ENCODE measurements at places on chromosomes 12 and 14. TPM values are rescaled to one million over a fixed set of nuclear protein-coding genes. Genes with fewer than 3 reads are reported as not detected.

The KRT77 gene
- total RNA-seq, result not detected

The TAS2R7 gene
- total RNA-seq, result not detected

The RNF212B gene
- total RNA-seq, result not detected

The B4GALNT3 gene
- 0.49 TPM for total RNA-seq

The KRT83 gene
- total RNA-seq, result 6.0 TPM

The PAX9 gene
- 2.0 TPM for total RNA-seq

The LRRC9 gene
- not detected for total RNA-seq

The DENND5B gene
- 12.7 TPM for total RNA-seq

The OR6C68 gene
- total RNA-seq, result not detected

The ACSM4 gene
- not detected for total RNA-seq

The MON2 gene
- total RNA-seq, result 15.4 TPM

The GLIPR1L1 gene
- total RNA-seq, result not detected

The EXOC3L4 gene
- 1.4 TPM for total RNA-seq

The PRKD1 gene
- total RNA-seq, result 2.2 TPM

The SAMD15 gene
- total RNA-seq, result 1.9 TPM

The NTN4 gene
- 48.9 TPM for total RNA-seq

The SBNO1 gene
- total RNA-seq, result 28.0 TPM

The DTX1 gene
- total RNA-seq, result 0.42 TPM

The SERPINA1 gene
- total RNA-seq, result 0.80 TPM

The CTSG gene
- not detected for total RNA-seq

The PPP1R3E gene
- total RNA-seq, result 2.8 TPM

The HOXC12 gene
- total RNA-seq, result not detected

The OAS1 gene
- total RNA-seq, result 29.0 TPM

The NEDD8 gene
- total RNA-seq, result 450 TPM

The MIP gene
- total RNA-seq, result 0.24 TPM

The RIMKLB gene
- total RNA-seq, result 22.9 TPM

The LRFN5 gene
- total RNA-seq, result not detected

The CYP27B1 gene
- total RNA-seq, result 2.2 TPM

The OR4K5 gene
- not detected for total RNA-seq

The DNAJC22 gene
- total RNA-seq, result 23.4 TPM

The ACOT4 gene
- 1.9 TPM for total RNA-seq

The REP15 gene
- total RNA-seq, result 0.22 TPM

The HOTAIR gene
- 0.25 TPM for total RNA-seq

The RNASE3 gene
- total RNA-seq, result not detected

The SCARB1 gene
- total RNA-seq, result 166 TPM

The FAM181A gene
- total RNA-seq, result not detected

The GUCY2C gene
- total RNA-seq, result not detected

The TSPAN11 gene
- 0.05 TPM for total RNA-seq

The SELPLG gene
- total RNA-seq, result 1.2 TPM

The SPTB gene
- 1.5 TPM for total RNA-seq

The USP44 gene
- total RNA-seq, result 0.20 TPM

The CDH24 gene
- 5.2 TPM for total RNA-seq

The OLR1 gene
- 1.2 TPM for total RNA-seq

The RNASE2 gene
- not detected for total RNA-seq

The PAPLN gene
- 5.5 TPM for total RNA-seq

The ADCY4 gene
- not detected for total RNA-seq

The SPX gene
- total RNA-seq, result 2.8 TPM

The OR4K14 gene
- not detected for total RNA-seq

The MNAT1 gene
- 41.9 TPM for total RNA-seq

The TAS2R14 gene
- total RNA-seq, result 0.70 TPM

The PLCZ1 gene
- not detected for total RNA-seq

The CLECL1 gene
- not detected for total RNA-seq

The DPF3 gene
- 0.29 TPM for total RNA-seq

The INTS13 gene
- 24.1 TPM for total RNA-seq

The RDH5 gene
- total RNA-seq, result 2.3 TPM
